ENCODE measurements at places on chromosomes 3 and 15.

- no peak for DNase-seq
Measured at GRCh38 chr15:51935466-51936104, 36.0 kb downstream of the LEO1 start.

- DNase-seq, result no peak
Measured at GRCh38 chr3:9226326-9226725, 23.1 kb downstream of the SRGAP3 start.

DNA sequence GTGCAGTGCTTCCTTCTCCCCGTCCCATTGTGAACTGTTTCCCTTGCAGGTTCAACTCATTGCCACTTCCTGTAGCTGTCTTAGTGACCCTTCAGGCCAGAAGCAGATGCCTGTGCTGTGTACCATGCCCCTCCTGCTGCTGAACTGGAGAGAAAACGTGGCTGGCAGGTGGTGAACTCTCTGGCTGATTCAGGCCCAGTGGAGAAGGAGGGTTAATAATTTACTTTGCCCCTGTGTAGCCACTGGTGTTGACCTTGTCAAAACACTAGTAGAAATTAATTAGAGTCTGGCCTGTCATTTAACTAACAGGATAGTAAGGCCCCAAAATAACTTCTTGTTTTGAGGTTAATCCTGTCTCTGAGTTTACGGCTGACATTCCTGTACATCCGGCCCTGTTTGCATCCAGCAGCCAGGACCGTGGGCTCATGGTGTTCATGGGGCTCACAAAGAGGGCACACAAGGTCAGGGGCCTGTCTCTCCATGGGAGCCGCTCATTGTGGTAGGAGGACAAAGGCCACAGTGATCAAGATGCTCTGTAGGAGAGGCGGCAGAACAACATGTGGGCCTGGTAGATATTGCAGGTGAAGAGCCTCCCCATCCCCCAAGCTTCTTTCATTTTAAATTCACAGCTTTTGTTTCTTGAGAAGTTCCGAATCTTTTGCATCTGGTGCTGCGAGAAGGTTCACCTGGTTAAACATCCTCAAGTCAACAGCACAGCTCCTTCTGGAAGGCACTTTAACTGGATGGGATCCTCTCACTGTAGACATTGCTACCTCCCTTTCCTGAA, 101.6 kb downstream of the CGNL1 start:
- no peak for DNase-seq

GRCh38 chr3:151609491-151609890, 124.2 kb upstream of the AADACL2 start:
- no peak for DNase-seq

Measured in stimulated activated CD4-positive, alpha-beta T cell treated with anti-CD3 and anti-CD28 coated beads, Interleukin-2, amount 100 ng/mL, for 24 hours (primary cell).